Endothelial cell of umbilical vein (primary cell): ENCODE measurements at places on chromosomes 3 and 15.

- DNase-seq = peak; percentile 92
These were observed 51.0 kb upstream of the ATOSA start for GRCh38 chr15:52730173-52730572.

DNA sequence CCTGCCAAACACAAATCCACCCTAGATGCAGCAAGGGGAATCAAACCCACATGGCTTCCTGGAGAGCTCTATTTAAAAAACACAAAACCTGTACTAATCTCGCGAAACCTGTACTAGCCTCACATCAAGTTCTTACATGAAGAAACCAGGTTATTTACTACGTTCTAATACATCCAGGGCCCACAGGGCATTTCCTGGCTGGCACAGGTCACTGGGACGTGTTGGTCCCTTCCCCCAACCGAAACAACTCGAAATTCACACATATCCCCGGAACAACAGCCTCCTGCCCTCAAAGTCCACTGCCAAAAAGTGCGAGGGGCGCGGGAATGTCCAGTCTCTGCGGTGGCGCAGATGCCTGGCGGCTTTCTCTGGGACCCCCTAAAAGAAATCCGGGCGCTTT, 955 bp downstream of the CDCP1 start:
- DNase-seq = no peak

GRCh38 chr3:64945171-64945729, 257.4 kb upstream of the ADAMTS9 start:
- peak; percentile 93 for DNase-seq

GRCh38 chr3:71580636-71581456, 2.7 kb downstream of the FOXP1 start:
- DNase-seq = peak; percentile 42

DNA sequence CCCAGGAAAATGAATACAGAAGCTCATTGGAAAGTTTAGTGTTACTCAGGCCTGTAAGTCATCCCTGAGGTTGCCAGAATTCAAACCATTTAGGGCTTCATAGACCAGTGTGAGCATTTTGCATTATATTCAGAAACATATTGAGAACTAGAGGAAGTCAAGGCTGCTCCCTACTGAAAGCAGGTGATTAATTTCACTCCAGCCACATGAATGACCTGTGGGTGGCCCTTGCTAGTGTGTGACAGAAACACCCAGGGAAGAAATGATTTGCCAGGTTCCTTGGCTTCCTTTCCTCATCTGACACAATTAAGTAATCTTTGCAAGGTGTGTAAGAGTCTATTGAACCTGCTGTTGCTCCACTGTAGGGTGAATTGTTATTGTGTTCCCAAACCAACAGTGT, 61.8 kb downstream of the GAP43 start:
- no peak for DNase-seq

GRCh38 chr3:155317211-155317610, 23.7 kb upstream of the STRIT1 start:
- DNase-seq = no peak

DNA sequence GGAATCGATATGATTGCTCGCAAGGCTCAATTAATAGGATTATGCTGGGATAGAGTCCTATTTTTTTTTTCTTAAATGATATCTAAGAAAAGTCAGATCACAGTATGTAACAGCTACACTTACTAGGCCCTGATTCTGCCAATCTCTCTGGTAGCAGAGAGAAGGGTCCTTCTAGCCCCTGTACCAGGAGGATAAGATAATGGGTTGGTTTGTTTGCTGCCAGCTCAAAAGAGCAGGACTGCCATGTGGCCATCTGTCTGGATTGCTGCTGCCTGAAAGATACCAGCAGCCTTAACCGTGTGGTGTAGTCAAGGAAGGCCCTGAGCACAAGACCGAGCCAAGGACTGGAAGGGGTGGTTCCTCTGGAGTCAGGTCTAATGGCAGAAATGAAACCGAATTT, 236.4 kb downstream of the KLF13 start:
- no peak for DNase-seq

DNA sequence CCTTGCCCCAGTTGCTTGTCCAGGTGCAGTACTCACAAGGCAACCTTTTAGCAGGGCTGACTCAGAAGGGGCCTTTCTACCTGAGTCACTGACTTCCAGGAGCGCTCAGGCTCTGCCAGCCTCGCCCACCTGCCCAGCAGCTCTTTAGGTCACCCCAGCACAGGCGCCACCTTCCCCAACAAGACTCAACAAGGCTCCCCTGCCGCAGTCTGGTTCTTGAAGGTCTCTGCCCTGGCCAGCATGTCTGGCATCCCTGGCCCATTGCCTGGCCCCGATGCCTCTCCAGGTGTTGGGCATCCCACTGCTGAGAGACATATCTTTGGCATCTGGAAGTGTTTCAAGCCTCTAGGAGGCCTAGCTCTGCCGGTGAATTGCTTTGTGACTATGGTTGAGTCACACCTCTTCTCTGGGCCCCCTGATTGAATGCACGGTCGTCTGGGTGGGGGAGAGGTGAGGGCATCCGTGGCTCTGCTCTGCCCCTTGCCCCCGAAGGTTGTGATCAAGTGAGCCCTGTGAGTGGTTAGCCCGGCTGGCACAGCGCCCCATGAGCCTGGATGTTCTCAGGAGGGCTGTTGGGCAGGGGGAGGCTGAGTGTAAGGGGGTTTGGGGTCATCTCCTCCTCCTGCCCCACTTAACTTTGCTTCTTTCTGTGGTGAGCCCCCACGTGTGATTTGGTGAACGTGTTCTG, 21.6 kb downstream of the SNX33 start:
- no peak for DNase-seq
